ENCODE measurements at places on chromosomes 5 and 9.

- no peaks in the 10 kb centered on the region for H3K36me3 ChIP-seq
- H3K27me3 ChIP-seq = no peaks in the 10 kb centered on the region
- no peak overlapping the region for H3K27ac ChIP-seq
- no peak overlapping the region for H3K4me3 ChIP-seq
Measured at GRCh38 chr9:98176391-98177259, 15.8 kb downstream of the CORO2A start.

DNA sequence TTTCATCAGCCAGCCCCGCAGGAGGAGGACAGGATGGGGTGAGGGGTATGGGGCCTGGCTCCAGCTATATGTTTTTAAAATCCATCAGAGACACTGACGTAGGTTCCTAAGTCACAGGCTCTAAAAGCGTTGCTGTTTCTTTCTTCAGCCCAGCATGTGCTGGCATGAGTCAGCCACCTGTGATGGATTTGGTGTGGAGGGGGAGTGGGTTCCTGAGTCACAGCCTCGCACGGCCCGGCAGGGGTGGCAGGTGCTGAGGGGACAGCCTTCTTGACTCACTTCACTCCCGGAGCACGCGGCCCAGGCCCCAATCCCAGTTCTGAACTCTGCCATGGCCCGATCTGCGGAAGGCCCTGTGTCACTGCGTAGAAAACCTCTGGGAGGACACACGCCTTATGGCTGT lies 38.8 kb upstream of the RPL26L1 start:
- DNase-seq = no peak
- peaks cover 24% of the 10 kb centered on the region for H3K4me1 ChIP-seq
- H3K36me3 ChIP-seq = peaks cover 16% of the 10 kb centered on the region
- no peaks in the 10 kb centered on the region for H3K27me3 ChIP-seq
- no peak overlapping the region for H3K27ac ChIP-seq
- H3K4me3 ChIP-seq = no peak overlapping the region

GRCh38 chr9:98707166-98708102 lies 1.3 kb downstream of the GABBR2 start:
- H3K4me1 ChIP-seq = peaks cover 5% of the 10 kb centered on the region
- peak; percentile 43 for DNase-seq
- no peak overlapping the region for H3K27ac ChIP-seq
- H3K4me3 ChIP-seq = no peak overlapping the region

GRCh38 chr5:134070725-134071613 lies 43.5 kb upstream of the TCF7 start:
- H3K4me1 ChIP-seq = peaks cover 53% of the 10 kb centered on the region
- no peak for DNase-seq
- H3K4me3 ChIP-seq = peak overlapping the region; percentile 37
- H3K27ac ChIP-seq = peak overlapping the region; percentile 68
- H3K27me3 ChIP-seq = peaks cover 3% of the 10 kb centered on the region

DNA sequence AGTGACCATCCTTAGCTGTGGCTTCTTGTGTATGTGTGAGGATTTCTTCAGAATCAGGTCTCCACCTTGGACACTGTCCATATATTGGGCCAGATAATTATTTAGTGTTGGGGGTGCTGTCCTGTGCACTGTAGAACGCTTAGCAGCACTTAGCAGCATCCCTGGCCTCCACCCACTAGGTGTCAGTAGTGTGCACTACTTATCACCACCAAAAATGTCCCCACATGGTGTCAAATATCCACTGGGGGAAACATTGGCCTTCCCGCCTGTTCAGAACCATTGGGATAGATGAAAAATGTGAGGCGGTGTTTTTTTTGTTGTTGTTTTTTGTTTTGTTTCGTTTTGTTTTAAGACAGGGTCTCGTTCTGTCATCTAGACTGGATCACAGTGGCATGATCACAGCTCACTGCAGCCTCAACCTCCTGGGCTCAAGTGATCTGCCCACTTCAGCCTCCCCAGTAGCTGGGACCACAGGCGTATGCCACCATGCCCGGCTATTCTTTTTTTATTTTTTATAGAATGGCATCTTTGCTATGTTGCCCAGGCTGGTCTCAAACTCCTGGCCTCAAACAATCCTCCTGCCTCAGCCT lies 67.7 kb downstream of the TENT4A start:
- peaks cover 6% of the 10 kb centered on the region for H3K27me3 ChIP-seq
- no peak overlapping the region for H3K27ac ChIP-seq
- peaks cover 20% of the 10 kb centered on the region for H3K4me1 ChIP-seq
- DNase-seq = peak; percentile 58
- H3K36me3 ChIP-seq = no peaks in the 10 kb centered on the region

- H3K27me3 ChIP-seq = peaks cover 8% of the 10 kb centered on the region
- no peak overlapping the region for H3K4me3 ChIP-seq
- no peaks in the 10 kb centered on the region for H3K36me3 ChIP-seq
- H3K4me1 ChIP-seq = peaks cover 18% of the 10 kb centered on the region
- no peak for DNase-seq
Measured at GRCh38 chr9:19516348-19516747, 107.5 kb downstream of the ACER2 start.

- DNase-seq = no peak
- H3K27ac ChIP-seq = no peak overlapping the region
- H3K36me3 ChIP-seq = no peaks in the 10 kb centered on the region
- H3K4me3 ChIP-seq = no peak overlapping the region
- H3K27me3 ChIP-seq = peaks cover 6% of the 10 kb centered on the region
Measured at GRCh38 chr5:138095100-138095907, 11.5 kb downstream of the WNT8A start.

DNA sequence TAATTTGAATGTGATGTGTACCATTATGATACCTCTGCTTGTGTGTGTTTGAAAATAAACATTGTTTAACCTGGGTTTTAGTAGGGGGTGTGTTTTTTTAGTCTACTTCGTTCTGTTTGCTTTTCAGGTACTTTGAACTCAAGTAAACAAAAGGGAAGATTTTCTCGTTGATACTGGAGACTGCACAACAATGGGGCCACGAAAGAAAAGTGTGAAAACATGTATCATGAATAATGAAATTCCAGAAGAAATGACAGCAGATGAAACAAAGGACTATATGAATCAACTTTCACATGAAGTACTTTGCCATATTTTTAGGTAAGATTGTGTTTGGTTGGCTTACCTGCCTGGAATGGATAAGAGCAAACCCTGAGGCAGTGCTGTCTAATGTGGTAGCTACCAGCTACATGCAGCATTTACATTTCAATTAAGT lies 10.8 kb downstream of the FBXO38 start:
- no peak for DNase-seq
- H3K27me3 ChIP-seq = no peaks in the 10 kb centered on the region
- peaks cover 33% of the 10 kb centered on the region for H3K36me3 ChIP-seq
- no peak overlapping the region for H3K27ac ChIP-seq
- H3K4me3 ChIP-seq = no peak overlapping the region

- peaks cover 56% of the 10 kb centered on the region for H3K4me1 ChIP-seq
- peaks cover 46% of the 10 kb centered on the region for H3K36me3 ChIP-seq
- peak overlapping the region; percentile 75 for H3K27ac ChIP-seq
- DNase-seq = no peak
Measured at GRCh38 chr5:42989190-42989589, 50.9 kb downstream of the ANXA2R start.

DNA sequence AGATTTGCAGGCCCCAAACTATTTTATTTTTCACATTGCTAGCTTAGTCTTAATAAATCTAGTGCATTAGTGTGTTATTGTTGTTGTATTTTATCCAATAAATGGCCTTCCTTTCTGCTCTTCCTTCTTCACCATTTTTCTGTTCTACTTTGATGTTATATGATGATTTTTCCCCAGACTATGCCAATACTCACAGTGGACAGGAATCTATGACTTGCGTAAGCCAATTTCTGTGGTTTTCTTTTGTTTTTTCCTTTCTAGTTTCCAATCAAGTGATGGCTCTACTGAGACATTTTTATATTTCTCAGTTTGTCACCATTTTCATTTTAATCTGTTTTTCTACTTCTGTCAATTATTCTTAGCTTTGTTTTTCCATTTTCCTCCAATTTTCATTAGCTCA lies 106.8 kb upstream of the FBXL7 start:
- no peak for DNase-seq
- no peaks in the 10 kb centered on the region for H3K27me3 ChIP-seq
- H3K36me3 ChIP-seq = no peaks in the 10 kb centered on the region

DNA sequence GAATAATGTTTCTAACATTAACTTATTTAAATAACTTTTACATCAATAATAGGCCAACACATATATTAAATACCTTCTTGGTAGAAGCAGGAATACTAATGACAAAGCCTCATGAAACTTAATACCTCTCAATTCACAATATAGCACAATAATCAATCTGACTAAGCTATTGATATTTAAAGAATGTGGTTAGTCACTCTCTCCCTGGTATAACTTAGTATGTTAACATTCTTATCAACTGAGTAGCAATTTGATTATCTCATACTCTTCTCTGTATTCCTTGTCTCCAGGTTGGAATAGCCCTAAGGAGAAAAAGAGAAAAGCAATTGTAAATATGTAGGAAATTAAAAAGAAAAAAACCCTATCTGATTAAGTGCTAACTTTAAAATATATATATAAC lies 4.9 kb upstream of the PGGT1B start:
- H3K36me3 ChIP-seq = peaks cover 3% of the 10 kb centered on the region
- no peak for DNase-seq

DNA sequence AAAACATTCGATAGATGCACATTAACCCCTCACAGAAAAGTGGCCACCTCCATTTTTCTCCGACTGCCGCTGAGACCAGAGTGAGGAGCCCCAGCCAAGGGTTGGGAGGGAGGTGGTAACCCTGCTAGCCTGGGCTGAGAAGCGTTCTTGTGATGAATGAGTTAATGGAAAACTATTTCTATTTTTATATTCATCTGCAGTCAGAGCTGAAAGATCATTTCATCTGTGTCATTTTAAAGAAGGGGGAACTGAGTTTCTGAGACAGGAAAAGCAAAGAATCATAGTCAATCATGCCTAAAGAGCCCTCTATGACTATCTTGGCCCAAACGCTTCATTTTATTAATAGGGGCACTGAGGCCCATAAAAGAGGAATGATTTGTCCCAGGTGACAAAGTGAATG lies 229.5 kb downstream of the PAPPA start:
- peaks cover 5% of the 10 kb centered on the region for H3K4me1 ChIP-seq
- H3K27ac ChIP-seq = no peak overlapping the region
- no peaks in the 10 kb centered on the region for H3K27me3 ChIP-seq

GRCh38 chr5:150530951-150531588 lies 23.1 kb downstream of the NDST1 start:
- no peak for DNase-seq
- peaks cover 5% of the 10 kb centered on the region for H3K4me1 ChIP-seq
- H3K27ac ChIP-seq = no peak overlapping the region
- no peaks in the 10 kb centered on the region for H3K36me3 ChIP-seq
- H3K4me3 ChIP-seq = no peak overlapping the region

GRCh38 chr5:9362600-9362999 lies 183.3 kb downstream of the SEMA5A start:
- no peak for DNase-seq
- no peak overlapping the region for H3K27ac ChIP-seq
- H3K4me3 ChIP-seq = no peak overlapping the region
- no peaks in the 10 kb centered on the region for H3K27me3 ChIP-seq
- no peaks in the 10 kb centered on the region for H3K4me1 ChIP-seq

GRCh38 chr5:32710550-32711361 lies at the start of gene NPR3:
NPR3 (plus strand) TSS chr5:32711321; CDS start chr5:32711777, 456 bp downstream.
- H3K4me1 ChIP-seq = peaks cover 32% of the 10 kb centered on the region
- H3K4me3 ChIP-seq = peak within 1 kb of the TSS; percentile 73
- H3K27me3 ChIP-seq = peaks cover 61% of the 10 kb centered on the region
- H3K27ac ChIP-seq = peak within 1 kb of the TSS; percentile 41
- peaks cover 4% of the 10 kb centered on the region for H3K36me3 ChIP-seq
- no peak for DNase-seq

DNA sequence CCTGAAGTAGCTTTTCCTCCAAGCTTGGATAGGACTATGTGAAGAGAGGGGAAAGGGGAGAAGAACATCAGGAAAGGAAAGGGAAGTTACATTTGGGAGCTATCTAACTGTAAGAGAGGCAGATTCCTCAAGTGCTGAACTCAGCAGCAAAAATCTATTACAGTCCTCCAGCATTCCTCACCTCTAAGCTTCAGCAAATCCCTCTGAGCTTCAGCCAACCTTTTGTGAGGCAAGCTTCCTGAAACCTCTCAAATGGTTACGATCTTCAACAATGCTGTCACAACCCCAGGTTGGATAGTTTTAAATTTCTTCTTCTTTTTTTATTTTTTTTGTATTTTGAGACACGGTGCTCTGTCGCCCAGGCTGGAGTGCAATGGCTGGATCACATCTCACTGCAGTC lies 2.5 kb upstream of the RNF38 start:
- no peaks in the 10 kb centered on the region for H3K27me3 ChIP-seq
- H3K36me3 ChIP-seq = peaks cover 4% of the 10 kb centered on the region
- H3K4me1 ChIP-seq = peaks cover 37% of the 10 kb centered on the region
- no peak overlapping the region for H3K4me3 ChIP-seq
- no peak for DNase-seq

- H3K4me3 ChIP-seq = no peak overlapping the region
- DNase-seq = no peak
- H3K4me1 ChIP-seq = peaks cover 2% of the 10 kb centered on the region
- H3K27ac ChIP-seq = peak overlapping the region; percentile 17
- H3K27me3 ChIP-seq = peaks cover 66% of the 10 kb centered on the region
- no peaks in the 10 kb centered on the region for H3K36me3 ChIP-seq
Measured at GRCh38 chr5:73435759-73436534, 12.6 kb downstream of the FOXD1 start.

GRCh38 chr9:88041447-88041846 lies 67.1 kb upstream of the CDK20 start:
- no peak overlapping the region for H3K4me3 ChIP-seq
- no peaks in the 10 kb centered on the region for H3K27me3 ChIP-seq
- peaks cover 2% of the 10 kb centered on the region for H3K36me3 ChIP-seq
- no peak overlapping the region for H3K27ac ChIP-seq
